ENCODE measurements at places on chromosomes 4 and X.

- DNase-seq = peak; percentile 61
These were observed 21.9 kb downstream of the ARMCX6 start for GRCh38 chrX:101595739-101596419.

- DNase-seq = no peak
These were observed 5.1 kb upstream of the MTHFD2L start for GRCh38 chr4:74152836-74153235.

- peak; percentile 6 for DNase-seq
These were observed 531.8 kb downstream of the GLUD2 start for GRCh38 chrX:121579016-121579760.

DNA sequence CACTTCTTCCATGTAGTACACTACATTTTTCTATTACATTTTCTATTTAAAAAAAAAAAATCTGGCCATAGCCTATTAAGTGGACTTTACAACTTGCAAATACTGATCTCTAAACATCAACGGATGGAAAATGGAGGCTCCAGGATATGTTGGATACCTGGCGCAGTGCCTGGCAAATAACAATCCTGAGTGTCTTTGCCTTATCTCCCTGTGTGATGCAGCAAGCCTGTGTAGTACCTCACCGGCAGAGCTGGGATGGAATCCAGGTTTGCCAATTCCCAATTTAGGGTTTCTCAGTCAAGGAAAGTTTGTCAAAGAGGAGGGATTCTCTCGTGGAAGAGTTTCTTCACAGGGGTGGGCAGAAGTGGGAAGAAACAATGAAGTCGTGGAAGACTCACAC, 93.2 kb downstream of the KDR start:
- no peak for DNase-seq

DNA sequence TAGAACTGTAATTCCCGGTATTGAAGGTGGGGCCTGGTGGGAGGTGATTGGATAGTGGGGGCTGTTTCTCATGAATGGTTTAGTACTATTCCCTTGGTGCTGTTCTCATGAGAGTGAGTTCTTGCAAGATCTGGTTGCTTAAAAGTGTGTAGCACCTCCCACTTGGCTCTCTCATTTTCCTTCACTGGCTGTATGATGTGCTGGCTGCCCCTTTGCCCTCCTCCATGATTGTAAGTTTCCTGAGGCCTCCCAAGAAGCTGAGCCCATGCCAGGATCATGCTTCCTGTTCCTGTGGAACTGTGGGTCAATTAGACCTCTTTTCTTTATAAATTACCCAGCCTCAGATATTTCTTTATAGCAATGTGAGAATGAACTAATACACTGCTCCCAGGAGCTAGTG, 8.7 kb downstream of the ANXA10 start:
- DNase-seq = no peak

DNA sequence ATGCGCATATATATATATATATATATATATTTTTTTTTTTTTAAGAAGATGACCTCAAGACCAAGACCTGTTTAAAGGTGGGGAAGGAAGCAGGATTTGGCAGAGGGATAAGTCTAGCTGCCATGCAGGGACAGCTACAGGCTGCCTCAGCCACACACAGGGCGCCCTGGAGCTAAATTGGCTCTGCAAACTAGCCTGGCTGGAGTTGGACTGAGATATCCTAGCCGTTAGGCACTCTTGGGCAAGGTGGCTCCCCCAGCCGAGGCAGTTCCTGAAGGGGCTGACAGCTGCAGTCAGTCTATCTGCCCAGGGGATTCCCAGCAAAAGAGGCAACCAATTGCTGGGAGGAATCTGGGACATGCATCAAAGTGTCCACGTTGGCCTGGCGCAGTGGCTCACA, 21.9 kb downstream of the TRIML1 start:
- no peak for DNase-seq

All from NCI-H1436 (cell line).